Esophagus squamous epithelium (tissue), 5 donors: ENCODE measurements at places on chromosomes 3 and 15. TPM values are rescaled to one million over a fixed set of nuclear protein-coding genes. Genes with fewer than 3 reads are reported as not detected.

The ZNF619 gene
- 3.8 TPM for total RNA-seq

The GPR176 gene
- not detected for total RNA-seq

The PRR20G gene
- total RNA-seq: not detected

The BOC gene
- 30.2 TPM for total RNA-seq

The HIGD2B gene
- not detected for total RNA-seq

The PLSCR2 gene
- total RNA-seq: not detected

The PLEKHO2 gene
- total RNA-seq: 5.6 TPM

The RAB6B gene
- 0.34 TPM for total RNA-seq

The TGM4 gene
- not detected for total RNA-seq

The LTK gene
- total RNA-seq: 0.38 TPM

DNA sequence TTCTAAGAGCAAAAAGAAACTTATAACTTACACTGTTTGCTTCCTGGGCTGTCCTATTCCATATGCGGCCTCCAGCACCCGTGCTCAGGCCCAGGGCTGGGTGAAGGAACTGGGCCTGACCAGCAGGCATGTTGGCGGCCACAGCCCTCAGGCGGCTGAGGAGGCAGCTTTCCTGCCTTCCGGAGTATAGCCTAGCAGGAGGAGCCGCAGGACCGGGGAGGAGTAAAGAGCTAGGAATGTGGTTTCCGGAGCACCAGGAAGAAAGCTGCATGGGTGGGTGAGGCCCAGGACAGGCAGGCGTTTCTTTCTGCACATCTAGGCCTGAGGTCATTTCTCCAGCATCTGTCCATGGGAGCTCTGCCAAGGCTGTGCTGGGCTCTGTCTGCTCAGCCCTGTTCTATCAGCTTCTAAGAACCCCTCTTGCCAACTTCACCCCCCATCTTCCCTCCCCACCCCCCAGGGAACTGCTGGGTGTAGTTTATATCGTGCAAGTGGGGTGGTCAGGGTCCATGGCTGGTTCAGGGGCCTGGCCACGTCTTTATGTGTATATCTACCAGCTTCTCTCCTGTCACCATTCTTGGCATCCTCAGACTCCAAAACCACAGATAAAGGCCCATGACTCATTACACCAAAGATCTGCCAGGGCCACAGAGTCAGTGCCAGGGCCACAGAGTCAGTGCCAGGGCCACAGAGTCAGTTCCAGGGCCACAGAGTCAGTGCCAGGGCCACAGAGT lies 7.8 kb upstream of the KIF7 start:
- no peak for DNase-seq
- no peaks in the 10 kb centered on the region for H3K36me3 ChIP-seq
- H3K27ac ChIP-seq: peak overlapping the region; percentile 37
- H3K4me3 ChIP-seq: no peak overlapping the region

DNA sequence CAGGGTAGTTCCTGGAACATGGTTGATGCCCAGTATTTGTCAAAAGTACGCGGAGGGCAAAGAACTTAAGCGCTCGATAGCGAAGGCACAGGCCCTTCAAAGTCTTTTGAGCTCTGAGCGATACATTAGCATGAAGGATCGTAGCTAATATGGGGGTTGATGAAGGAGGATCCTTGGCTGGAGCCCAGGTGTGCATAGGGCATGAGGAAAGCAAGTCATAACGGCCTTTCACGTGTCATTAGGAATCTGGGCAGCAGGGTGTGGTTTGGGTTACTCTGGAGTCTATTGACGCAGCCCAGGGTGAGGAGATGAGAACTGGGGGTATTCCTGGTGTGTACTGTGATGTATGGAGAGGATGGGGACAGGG lies 31.7 kb downstream of the SPINK8 start:
- H3K27me3 ChIP-seq: no peaks in the 10 kb centered on the region
- peak overlapping the region; percentile 84 for H3K4me3 ChIP-seq
- H3K27ac ChIP-seq: peak overlapping the region; percentile 99
- H3K4me1 ChIP-seq: peaks cover 7% of the 10 kb centered on the region

- H3K27me3 ChIP-seq: no peaks in the 10 kb centered on the region
- H3K4me3 ChIP-seq: no peak overlapping the region
- no peaks in the 10 kb centered on the region for H3K36me3 ChIP-seq
- no peak overlapping the region for H3K27ac ChIP-seq
- peaks cover 12% of the 10 kb centered on the region for H3K4me1 ChIP-seq
- DNase-seq: no peak
These were observed 143.0 kb downstream of the RYR3 start for GRCh38 chr15:33453761-33454160.

DNA sequence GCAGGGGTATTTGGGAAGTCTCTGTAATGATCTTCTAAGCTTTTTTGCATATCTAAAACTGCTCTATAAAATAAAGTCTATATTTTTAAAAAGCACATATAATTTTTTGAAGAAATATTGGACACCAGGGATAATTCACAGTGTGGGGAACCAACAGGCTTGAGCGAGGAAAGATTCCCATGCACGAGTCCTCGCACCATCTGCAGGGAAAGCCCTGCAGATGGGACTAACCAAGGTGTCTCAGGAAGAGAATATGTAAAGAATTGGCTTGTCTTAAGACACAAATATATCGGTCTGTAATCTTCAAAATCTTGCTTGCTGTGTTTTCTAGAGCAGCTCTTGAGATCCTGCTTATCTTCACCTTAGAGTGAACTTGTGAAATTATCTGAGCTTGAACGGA lies 77.2 kb upstream of the SEMA6D start:
- H3K4me3 ChIP-seq: no peak overlapping the region
- H3K27me3 ChIP-seq: no peaks in the 10 kb centered on the region
- DNase-seq: no peak
- H3K36me3 ChIP-seq: no peaks in the 10 kb centered on the region
